ENCODE measurements at places on chromosomes 12 and 14. TPM values are rescaled to one million over a fixed set of nuclear protein-coding genes. Genes with fewer than 3 reads are reported as not detected.

TSPAN11 gene
- total RNA-seq, result 2.2 TPM

HCAR3 gene
- total RNA-seq, result not detected

GPR132 gene
- not detected for total RNA-seq

DACT1 gene
- 0.40 TPM for total RNA-seq

RPL6 gene
- 765 TPM for total RNA-seq

MIP gene
- total RNA-seq, result 0.07 TPM

PKP2 gene
- 13.8 TPM for total RNA-seq

SYCP3 gene
- under 0.01 TPM for total RNA-seq

PRH2 gene
- total RNA-seq, result not detected

BLOC1S1 gene
- 62.4 TPM for total RNA-seq

COPS7A gene
- 54.8 TPM for total RNA-seq

NRXN3 gene
- total RNA-seq, result 0.04 TPM

ARHGEF40 gene
- total RNA-seq, result 6.2 TPM

BICDL1 gene
- total RNA-seq, result not detected

IRAK3 gene
- 9.4 TPM for total RNA-seq

TGM1 gene
- total RNA-seq, result 0.40 TPM

SSPN gene
- total RNA-seq, result 2.0 TPM

TAS2R30 gene
- total RNA-seq, result 2.2 TPM

FLRT2 gene
- total RNA-seq, result 55.9 TPM

DAO gene
- total RNA-seq, result not detected

MUCL1 gene
- total RNA-seq, result not detected

ITGB7 gene
- 0.42 TPM for total RNA-seq

GPR135 gene
- total RNA-seq, result 0.66 TPM

NAA25 gene
- 22.6 TPM for total RNA-seq

CRACR2A gene
- total RNA-seq, result 19.5 TPM

RNASE4 gene
- 4.2 TPM for total RNA-seq

CPM gene
- not detected for total RNA-seq

FAR2 gene
- 64.4 TPM for total RNA-seq

NPFF gene
- not detected for total RNA-seq

FAM90A1 gene
- 0.11 TPM for total RNA-seq

CLEC12A gene
- total RNA-seq, result not detected

HOTAIR gene
- not detected for total RNA-seq

TAS2R9 gene
- total RNA-seq, result not detected

PRB4 gene
- total RNA-seq, result not detected

B4GALNT1 gene
- 0.35 TPM for total RNA-seq

TBX5 gene
- not detected for total RNA-seq

CCDC88C gene
- total RNA-seq, result 21.2 TPM

ST8SIA1 gene
- total RNA-seq, result 0.07 TPM

RNASE7 gene
- total RNA-seq, result not detected

TMEM19 gene
- 50.0 TPM for total RNA-seq

RASAL1 gene
- not detected for total RNA-seq

SERPINA1 gene
- not detected for total RNA-seq

TWF1 gene
- total RNA-seq, result 134 TPM

PLEK2 gene
- total RNA-seq, result 10.4 TPM

INSM2 gene
- not detected for total RNA-seq

KRR1 gene
- 61.2 TPM for total RNA-seq

KCNC2 gene
- total RNA-seq, result not detected

FGF23 gene
- not detected for total RNA-seq

C14orf132 gene
- total RNA-seq, result 2.6 TPM

PLD4 gene
- under 0.01 TPM for total RNA-seq

ADAM21 gene
- total RNA-seq, result 0.28 TPM

NUP37 gene
- 54.8 TPM for total RNA-seq

SELPLG gene
- total RNA-seq, result 0.07 TPM

ACOT6 gene
- total RNA-seq, result not detected

NFATC4 gene
- total RNA-seq, result 19.1 TPM

GPR68 gene
- total RNA-seq, result 1.3 TPM

SNRPF gene
- 40.9 TPM for total RNA-seq

Data from pulmonary artery endothelial cell (primary cell).